Activated CD4-positive, alpha-beta memory T cell treated with anti-CD3 and anti-CD28 coated beads, Interleukin-2, amount 10 ng/mL, durations not matched to agents 7 days and 5 days (primary cell): ENCODE measurements at places on chromosomes 13 and 19. TPM values are rescaled to one million over a fixed set of nuclear protein-coding genes. Genes with fewer than 3 reads are reported as not detected.

Gene PCDH20
- not detected for total RNA-seq

Gene MBD3L3
- not detected for total RNA-seq

Gene NXNL1
- total RNA-seq, result not detected

DNA sequence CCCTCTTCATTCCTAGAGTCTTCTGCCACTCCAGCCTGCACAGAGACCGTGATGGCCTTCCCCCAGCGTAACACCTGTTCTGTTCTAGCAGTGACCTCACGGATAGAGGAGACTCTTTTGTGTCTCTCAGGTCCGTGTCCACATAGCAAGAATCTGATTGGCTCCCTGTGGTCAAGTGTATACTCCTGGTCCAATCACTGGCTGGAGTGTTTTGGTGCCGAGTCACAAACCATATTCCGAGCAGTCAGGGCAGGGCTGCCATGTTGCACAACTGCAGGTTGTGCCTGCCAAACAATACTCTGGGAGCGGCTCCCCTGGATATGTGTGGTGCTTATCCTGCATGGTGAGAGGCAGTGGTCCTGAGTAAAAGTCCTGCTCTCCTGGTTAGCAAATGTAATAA, 402.4 kb downstream of the KCNRG start:
- no peak for DNase-seq

DNA sequence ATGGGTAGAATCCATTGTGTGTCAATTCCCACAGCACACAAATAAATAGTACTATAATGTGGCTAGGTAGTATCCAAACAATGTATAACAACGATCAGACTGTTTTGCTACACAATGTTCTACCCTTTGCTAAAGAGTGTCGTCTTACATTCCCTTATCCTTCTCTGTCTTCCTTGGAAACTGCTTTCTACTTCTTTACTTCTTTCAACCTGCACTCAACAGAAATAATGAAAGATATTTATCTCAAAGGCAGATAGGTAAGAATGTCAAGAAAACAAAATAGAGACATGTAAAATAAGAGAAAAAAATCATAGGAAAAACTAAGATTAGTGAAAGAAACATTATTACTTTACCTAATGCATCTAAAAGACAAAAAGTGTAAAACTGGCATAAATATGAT, 814.7 kb downstream of the PCDH9 start:
- DNase-seq, result no peak

- DNase-seq, result no peak
These were observed 49.1 kb upstream of the EHD2 start for GRCh38 chr19:47663911-47664771.

DNA sequence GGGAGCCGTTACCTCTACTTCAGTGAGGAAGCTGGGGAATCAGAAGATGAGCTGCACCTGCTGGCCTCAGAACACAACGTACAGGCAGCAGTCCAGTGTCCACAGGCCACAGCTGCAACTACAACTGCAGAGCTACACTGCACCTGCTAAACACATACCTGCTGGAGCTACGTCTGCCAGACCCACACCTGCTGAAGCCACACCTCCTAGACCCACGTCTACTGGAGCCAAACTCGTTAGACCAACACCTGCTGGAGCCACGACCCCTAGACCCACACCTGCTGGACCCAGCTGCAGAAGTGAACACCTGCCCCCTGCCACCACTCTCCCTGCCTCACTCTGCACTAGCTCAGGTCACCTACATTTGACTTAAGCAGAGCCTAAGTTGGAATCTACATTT, 169.9 kb downstream of the USP12 start:
- DNase-seq, result no peak

DNA sequence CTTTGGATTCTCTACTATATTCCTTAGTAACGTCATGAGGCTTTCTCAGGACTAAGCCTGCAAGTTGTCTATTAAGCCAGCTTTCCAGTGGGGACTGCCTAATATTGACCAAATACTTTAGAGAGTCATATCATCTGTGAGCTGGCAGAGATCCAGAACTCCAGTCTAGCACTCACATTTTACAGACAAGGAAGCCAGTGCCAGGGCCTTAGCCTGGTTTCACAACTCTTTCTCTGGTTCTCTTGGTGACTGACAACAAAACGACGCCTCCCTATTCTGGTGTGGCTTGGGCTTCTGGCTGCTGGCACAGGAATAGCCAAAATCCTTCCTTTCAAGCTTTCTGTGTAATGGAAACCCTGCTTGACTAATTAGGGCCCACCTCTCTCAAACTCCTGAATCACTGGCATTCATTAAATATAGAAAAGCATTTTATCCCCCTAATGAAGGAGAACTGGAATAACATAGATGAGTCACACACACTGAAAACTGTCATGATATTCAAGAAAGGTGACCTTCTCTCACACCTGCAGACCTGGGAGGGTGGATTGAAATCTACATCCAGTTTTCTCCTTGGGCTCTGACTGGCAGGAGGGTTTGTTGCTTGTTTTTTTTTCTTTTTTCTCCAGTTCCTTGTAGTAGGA, 75.2 kb upstream of the UBL3 start:
- no peak for DNase-seq

DNA sequence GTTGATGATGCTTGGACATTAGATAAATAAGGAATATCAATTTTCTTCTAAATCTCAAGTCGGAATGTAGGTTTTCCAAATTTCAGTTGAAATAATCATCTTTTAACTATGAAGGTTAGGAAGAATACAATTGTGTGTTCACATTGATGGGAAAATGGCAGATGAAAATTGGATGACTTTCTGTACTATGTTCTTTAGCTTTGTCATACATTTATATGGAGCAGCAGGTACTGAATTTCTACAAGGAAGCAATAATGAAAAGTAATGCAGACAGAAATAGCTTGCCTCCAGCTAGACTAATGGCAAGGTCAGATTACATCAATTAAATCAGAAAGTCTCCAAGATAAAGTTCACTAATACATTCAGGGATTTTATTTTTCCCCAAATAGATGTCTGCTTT, 1423.7 kb upstream of the PCDH20 start:
- no peak for DNase-seq

- no peak for DNase-seq
These were observed 206.9 kb upstream of the ZNF536 start for GRCh38 chr19:30165228-30165813.
